ENCODE measurements at places on chromosomes 5 and 9. TPM values are rescaled to one million over a fixed set of nuclear protein-coding genes. Genes with fewer than 3 reads are reported as not detected.

Gene FBXL7
- 1.1 TPM for total RNA-seq

Gene IFNB1
- total RNA-seq = not detected

Gene PDZD2
- 0.42 TPM for total RNA-seq

Gene GABRA1
- not detected for total RNA-seq

Gene INSL6
- not detected for total RNA-seq

Gene OLFM1
- total RNA-seq = 9.6 TPM

Gene TRIP13
- 65.8 TPM for total RNA-seq

Gene EPB41L4B
- 29.4 TPM for total RNA-seq

Gene PPP3R2
- not detected for total RNA-seq

Gene PCDHA7
- 0.12 TPM for total RNA-seq

Gene SMC2
- 19.0 TPM for total RNA-seq

Gene RC3H2
- 19.1 TPM for total RNA-seq

Gene FOXI1
- not detected for total RNA-seq

Gene CENPK
- total RNA-seq = 24.6 TPM

Gene SCGB3A1
- not detected for total RNA-seq

Gene CBY3
- not detected for total RNA-seq

Gene GABRA6
- not detected for total RNA-seq

Gene TPM2
- 647 TPM for total RNA-seq

Gene IL33
- 0.61 TPM for total RNA-seq

Gene MED27
- 32.9 TPM for total RNA-seq

Gene PCDHB7
- 0.03 TPM for total RNA-seq

Gene ANKRD34B
- total RNA-seq = 0.03 TPM

Gene PCDHGA9
- 0.03 TPM for total RNA-seq

Gene TSSK1B
- total RNA-seq = not detected

All from A549 treated with AZD2906 at 1 μM for 4 hours (cell line).